ENCODE measurements at places on chromosomes 12 and 14.

DNA sequence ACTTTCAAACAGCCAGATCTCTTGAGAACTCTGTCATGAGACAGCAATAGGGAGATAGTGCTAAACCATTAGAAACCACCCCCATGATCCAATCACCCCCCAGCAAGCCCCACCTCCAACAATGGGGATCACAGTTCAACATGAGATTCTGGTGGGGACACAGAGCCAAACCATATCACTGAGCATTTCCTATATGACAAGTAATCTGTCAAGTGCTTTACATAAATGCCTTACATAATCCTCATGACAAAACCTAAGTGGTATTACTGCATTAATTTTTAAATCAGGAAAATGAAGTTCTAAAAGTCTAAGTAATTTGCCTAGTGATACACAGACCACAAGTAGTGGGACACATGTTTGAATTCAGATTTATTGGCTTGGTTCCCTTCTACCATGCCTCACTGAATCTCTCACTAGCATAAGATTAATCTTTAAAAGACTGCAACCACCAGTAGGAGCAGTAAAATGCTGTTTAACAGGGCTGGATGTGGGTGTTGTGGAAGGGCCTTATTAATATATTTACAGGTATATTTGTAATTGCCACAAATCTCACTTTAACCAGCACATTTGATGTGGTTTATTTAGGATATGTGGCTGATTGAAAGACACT is 323.1 kb upstream of the FBXO33 start:
- DNase-seq = no peak

DNA sequence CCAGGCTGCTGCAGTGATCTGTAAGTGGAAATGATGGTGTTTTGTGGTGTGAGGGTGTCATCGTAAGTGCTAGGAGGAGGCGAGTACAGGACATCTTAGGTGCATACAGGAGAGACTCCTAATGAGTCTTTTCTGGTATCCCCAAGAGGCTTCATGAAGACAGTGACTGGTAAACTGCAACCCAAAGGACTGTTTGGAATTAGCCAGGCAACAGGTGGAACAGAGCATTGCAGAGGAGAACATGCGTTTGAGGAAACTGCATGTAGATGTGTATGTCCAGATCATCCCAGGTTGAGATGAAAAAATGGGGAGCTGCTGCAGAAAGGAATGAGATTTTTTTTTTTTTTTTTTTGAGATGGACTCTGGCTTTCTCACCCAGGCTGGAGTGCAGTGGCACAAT is 5.4 kb downstream of the ACAD10 start:
- DNase-seq = no peak

GRCh38 chr12:100995201-100995600 is 200.6 kb downstream of the ANO4 start:
- DNase-seq = peak; percentile 21

DNA sequence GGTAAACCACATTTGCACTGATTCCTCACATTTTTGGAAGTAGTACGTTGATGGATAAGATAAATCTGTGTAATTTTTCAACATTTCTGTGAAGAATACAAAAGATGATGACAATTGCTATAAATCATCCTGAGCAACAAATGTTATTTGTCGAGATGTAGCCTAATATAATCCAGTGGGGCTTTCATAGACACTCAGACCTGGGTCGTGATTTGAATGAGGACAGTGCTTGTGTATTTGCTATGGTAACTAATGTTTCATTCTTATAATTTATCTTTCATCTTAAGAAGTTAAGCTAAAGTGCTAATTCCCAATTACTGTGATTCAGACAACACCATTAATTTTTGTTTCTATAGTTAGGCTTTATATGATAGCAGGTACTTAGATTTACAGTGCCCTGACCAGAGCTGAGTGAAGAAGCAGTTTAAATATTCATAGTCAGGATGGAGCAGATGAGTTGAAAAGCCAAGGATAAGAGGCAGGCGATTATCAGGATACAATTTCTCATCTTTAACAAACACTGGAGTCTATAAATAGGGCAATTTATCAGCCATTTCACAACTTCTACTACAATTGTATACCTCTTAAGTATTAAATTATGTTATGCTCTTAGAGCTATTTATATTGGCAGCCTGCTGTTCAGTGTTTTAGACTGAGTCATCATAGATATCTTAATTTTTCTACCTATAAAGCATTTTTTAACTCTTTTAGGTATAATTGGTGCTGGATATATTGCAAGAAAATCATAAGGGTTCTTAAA is 359.9 kb downstream of the TRHDE start:
- DNase-seq = no peak

- no peak for DNase-seq
These were observed 2.3 kb upstream of the ZNF384 start for GRCh38 chr12:6691473-6691872.

- no peak for DNase-seq
These were observed 90.2 kb upstream of the TMTC2 start for GRCh38 chr12:82596483-82596882.

DNA sequence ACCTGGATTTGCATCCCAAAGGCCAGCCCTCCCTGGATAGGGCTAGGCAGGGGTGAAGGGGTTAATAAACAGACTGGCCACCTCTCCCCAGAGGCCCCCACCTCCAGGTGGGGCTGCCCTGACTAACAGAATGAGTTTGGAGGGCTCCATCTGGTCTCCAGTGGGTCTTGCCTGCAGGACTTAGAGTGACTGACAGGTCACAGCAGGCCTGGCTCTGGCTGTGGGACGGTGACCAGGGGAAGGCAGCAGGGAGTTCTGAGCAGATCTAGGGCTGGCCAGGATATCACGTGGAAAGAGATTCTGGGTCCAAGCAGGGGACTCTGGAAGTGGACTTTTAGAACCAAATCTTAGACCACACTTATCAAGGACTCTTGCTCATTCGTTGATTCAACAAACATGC is 40.9 kb upstream of the LHX5 start:
- DNase-seq = no peak

GRCh38 chr12:127060310-127060847 is 1206.6 kb upstream of the TMEM132C start:
- no peak for DNase-seq

DNA sequence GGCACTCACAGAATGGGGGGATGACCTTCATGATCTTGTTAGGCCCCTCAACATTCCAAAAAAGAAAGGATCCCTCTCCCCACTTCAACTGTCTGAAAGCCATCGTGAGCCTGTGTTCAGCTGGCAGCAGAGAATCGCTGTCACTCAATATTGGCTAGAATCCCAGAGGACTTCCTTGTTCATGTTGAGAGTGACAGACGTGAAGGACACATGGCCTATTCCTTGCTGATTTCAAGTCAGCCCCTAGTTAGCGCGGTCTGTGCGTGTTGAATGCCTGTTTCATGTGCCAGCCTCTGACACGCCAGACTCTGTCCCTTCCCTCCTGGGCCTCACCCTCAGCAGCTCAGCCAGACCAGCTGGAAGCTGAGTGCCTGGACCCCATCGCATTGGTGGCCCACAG is 43.1 kb downstream of the DNAH10 start:
- DNase-seq = no peak

DNA sequence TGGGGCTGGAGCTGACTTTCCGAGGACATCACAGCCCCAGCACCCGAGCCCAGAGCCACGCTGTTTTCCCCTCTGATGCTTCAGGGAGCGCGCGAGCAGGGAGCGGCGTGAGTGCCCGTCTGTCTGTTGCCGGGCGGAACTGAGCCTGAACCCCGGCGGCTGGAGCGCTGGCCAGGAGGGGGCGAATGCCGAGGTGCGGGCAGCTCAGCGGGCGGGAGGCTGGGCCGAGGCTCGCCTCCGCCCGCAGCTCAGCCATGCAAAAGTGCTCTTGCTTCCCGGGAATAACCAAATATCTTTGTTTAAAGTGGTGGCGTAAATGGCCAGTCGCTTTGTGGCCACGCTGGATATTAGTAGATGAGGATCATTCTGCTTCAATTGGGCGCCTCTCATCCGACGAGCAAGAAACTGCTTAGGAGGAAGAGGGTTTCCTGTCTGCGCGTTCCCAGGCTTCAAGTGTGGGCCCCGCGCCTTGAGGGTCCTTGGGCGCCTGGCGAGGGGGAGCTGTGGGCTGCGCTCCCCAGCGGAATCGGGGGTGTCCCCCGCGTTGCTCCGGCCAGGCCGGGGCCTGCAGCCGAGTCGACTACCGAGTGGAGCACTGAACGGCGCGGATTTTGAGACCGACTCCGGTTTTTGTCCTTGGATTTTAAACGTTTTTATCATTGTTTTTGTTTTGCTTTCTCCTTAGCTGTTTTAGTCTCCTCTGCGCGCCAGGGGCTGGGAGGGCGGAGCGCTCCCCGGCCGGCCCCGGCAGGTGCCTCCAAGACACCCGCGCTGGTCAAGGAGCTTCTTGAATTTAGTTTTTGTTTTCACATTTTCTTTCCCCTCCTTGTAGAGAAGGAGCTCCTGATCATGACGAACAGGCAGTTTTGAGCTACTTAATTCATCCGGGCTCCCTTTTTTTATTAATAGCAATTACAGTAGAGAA is 831 bp upstream of the NKX2-1 start:
- DNase-seq = peak; percentile 76

DNA sequence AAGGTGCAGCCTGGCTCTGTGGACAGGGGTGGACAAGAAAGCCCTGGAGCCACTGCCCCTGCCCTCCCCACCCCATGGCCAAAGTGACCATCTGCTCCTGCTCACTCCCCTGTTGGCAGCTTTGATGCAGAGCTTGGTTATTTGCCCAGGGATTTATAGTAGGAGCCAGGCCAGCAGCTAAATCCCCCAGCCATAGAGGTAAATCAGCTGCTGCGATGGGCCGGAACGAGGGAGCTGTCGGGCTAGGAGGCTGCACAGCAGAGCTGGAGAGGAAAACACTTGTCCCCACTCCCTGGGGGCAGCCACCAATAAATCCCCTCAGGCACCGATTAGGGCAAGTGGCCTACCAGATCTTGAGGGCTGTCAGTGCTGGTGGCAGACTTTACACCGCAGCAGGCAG is 26.0 kb downstream of the SMUG1 start:
- no peak for DNase-seq

- no peak for DNase-seq
These were observed 1.7 kb downstream of the ZNF410 start for GRCh38 chr14:73888460-73888725.

- DNase-seq = no peak
These were observed 22.6 kb downstream of the SUDS3 start for GRCh38 chr12:118398940-118399339.

DNA sequence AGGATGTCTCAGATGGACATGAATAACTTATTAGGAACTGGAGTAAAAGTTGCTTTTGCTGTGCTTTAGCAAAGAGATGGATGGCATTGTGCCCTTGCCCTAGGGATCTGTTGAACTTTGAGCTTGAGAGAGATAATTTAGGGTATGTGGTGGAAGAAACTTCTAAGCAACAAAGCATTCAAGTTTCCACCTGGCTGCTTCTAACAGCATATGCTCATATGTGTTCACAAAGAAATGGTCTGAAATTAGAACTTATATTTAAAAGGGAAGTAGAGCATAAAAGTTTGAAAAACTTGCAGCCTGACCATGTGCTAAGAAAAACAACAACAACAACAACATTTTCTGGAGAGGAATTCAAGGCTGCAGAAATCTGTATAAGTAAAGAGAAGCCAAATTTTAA is 7.9 kb upstream of the CPSF6 start:
- no peak for DNase-seq

GRCh38 chr12:3341594-3341993 is 149.4 kb upstream of the PRMT8 start:
- no peak for DNase-seq

- DNase-seq = no peak
These were observed 6.3 kb downstream of the PCK2 start for GRCh38 chr14:24100197-24100981.

GRCh38 chr12:30278401-30278800 is 417.3 kb downstream of the IPO8 start:
- DNase-seq = no peak

GRCh38 chr14:53881161-53881871 is 75.3 kb downstream of the BMP4 start:
- no peak for DNase-seq

DNA sequence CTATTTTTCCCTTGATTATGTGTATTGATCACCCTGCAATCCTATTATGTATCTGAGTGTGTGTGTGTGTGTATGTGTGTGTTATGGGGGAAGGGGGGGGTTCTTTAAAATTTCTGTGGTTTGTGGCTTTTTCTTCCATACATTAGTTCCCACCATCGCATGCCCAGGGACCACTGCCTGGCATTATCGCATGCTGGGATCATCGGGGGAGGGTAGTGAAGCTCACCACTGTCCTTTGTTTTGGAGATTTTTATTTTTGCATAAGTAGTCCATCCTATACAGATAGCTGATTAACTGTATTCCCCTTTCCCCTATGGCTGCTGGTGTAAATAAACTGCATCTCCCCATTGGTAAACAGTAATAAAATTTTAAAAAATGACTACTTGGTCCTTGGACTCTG is 3.4 kb downstream of the ATXN7L3B start:
- DNase-seq = no peak

DNA sequence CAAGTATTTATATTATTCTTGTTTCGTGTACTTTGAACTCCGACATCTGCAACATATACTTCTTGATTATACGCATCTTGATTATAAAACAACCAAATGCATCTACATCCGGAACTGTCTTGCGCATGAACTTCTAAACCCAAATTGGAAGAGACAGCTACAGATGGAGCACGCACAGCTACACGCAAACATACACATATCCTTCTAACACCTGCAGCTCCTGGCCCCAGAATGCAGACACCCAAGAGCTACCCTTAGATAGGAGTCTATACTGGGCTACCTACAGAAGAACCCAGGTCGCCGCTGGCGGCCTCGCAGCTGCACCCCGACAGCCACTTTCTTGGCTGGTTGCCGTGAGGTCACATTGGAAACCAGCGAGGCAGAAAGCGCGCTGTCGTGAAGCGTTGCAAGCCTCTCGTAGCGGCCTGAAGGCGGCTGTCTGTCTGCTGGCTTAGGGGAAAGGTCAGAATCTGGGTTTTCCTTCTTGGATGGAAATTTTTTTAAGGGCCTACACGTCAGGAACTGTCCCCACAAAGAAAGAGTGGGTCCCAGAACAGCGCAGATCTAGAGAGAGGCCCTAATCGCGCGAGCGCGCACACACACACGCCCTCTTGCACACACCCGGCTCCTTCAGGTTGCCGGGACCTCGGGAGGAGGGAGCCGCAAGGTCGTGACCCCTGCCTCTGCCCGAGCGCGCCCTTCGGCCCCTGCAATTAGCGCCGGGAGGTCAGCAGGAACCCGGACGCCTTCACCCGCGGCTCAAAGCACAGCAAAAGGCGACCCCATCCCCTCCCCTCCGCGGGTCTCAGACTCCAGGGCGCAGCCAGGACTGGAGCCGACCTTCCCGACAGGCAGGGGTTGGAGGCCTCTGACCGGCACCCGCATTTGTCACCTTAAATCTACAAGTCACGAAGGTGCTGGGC is 17.0 kb downstream of the TBX3 start:
- DNase-seq = peak; percentile 18

DNA sequence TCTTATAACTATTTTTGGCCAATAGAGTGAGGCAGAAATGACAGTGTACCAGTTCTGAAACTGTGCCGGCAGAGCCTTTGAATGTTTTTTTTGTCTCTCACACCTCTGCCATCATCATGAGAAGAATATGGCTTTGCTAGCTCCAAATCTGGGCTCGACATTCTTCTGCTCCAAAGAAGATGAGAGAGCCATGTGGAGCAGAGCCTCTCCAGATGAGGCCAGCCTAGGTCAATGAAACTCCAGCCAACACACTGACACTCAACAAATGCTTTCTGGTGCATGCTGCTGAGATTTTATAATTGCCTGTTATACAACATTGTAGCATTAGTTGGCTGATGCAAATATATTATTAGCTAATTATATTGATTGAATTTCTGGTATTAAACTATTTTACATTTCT is 154.7 kb downstream of the SLC38A4 start:
- DNase-seq = no peak

All from GM13977 (cell line).